ENCODE measurements at places on chromosomes 7 and 10.

DNA sequence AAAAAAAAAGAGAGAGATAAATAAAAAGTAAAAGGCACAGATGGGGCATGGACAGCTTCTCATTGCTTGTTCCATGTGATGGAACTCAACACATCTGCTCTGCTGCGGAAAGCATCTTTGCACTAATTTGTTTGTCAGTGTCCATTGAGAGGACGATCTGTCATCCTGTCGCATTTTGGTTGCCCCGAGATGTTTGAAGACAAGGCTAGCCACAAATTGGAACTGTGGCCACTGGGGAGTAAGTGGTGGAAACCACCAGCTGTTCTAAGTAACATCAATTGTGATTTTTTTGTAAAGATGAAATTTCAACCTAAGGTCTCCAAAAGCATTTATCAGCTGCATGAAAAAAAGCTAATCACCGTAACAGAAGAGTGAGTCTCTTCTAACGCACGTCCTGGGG is 312.7 kb downstream of the ADARB2 start:
- DNase-seq: no peak

- peak; percentile 85 for DNase-seq
Observed at GRCh38 chr7:23471106-23471859, 992 bp upstream of the IGF2BP3 start.

DNA sequence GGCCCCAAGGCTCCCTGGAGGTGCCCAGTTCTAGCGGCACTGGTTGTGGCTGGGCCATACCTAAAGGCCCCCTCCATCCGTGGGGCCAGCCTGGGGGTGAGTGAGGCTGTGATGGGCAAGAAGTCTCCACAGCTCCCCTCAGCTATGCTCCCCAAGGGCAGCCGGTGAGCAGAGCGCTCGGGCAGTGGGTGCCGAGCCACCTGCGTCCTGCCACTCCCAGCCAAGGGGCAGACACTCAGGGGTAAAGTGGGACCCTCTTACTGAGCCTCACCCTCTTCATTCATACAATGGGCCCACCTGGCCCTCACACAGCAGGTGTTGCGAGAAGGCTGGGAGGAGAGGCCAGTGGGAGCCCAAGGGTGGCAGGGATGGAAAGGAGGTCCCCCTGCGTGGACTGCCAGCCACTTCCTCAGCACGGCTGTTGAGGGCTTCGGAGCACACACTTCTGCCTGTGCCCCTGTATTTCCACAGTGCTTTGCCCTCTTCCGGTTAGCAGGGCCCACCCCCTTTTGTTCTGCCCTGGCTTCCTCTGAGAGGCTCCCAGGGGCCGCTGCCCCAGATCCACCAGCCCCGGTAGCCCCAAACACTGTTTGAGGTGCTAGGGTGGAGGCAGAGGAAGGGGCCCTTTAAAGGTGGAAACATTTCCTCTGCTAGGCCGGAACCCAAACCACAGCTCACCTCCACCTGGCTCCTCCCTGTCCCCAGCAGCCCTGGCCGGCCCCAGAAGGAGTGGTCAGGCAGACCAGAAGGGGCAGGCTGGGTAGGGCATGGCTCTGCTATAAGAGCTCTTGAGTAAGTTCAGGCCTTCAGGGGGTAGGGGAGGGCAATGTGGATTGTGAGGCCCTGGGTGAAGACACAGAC is 16.4 kb upstream of the C10orf105 start:
- DNase-seq: no peak

- DNase-seq: peak; percentile 22
Observed at GRCh38 chr7:28481091-28481926, 69.0 kb downstream of the CREB5 start.

DNA sequence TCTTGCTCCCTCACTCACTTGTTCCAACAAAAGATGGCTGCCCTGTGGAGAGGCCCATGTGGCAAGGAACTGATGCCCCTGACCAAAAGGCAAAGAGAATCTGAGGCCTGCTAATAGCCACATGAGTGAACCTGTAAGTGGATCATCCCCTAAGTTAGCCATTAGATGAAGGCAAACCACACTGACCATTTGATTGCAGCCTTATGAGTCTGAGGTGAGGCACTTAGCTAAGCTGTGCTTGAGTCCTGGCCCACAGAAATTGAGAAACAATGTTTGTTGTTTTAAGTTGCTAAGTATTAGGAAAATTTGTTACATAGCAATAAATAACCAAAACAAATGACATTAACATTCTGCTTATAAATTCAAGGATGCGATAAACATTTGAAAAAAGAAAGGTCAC is 100.1 kb upstream of the BET1 start:
- DNase-seq: no peak

DNA sequence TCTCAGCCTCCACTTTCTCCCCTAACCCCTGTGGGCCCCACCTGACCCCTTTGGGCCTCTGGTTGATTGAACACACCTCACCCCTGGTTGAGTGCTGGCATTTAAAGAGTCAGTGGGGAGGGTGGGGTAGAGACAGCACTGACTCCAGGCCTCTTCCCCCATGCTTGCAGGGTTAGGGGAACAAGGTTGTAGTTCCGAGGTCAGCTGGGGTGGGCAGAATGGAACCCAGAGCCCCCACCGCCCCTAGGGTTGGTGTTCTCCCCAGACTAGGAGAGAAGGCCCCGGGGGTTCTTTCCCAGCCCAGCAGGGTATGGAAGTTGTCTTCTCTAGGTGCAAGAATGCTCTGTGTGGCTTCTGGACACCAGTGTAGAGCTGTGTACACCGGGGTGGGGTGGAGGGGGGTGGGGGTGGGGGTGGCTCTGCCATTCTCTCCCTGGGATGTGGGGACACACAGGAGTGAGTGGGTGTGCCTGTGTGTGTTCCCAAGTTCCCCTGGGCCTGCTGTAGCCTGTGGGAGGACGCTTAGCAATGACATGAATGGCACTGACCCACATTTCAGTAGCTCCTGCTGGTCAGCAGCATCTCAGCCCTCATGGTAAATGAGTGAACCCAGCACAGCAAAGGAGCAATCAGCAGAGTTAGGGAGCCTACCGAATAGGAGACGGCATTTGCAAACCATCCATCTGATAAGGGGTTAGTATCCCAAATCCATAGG is 33.6 kb downstream of the PRF1 start:
- DNase-seq: no peak

DNA sequence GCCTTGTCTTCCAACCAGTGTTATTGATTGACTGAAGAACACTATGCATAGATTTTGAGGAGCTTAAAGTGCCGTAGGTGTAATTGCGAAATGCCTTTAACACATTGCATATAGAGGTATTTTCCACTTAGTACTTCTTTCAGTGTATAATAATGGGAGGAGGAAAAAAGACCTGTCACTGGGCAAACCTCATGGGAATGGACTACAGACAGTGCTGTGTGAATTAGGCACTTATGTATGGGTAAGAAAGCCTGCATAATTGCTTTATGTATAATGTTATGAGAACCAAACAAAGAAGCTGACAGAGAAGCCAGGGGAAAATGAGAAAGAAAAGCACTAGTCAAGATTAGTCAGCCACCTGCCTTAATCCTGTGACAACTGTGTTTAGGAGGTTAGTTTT is 12.4 kb upstream of the SCRN1 start:
- DNase-seq: no peak

GRCh38 chr10:13672548-13672947 is 85.8 kb downstream of the PRPF18 start:
- DNase-seq: no peak

DNA sequence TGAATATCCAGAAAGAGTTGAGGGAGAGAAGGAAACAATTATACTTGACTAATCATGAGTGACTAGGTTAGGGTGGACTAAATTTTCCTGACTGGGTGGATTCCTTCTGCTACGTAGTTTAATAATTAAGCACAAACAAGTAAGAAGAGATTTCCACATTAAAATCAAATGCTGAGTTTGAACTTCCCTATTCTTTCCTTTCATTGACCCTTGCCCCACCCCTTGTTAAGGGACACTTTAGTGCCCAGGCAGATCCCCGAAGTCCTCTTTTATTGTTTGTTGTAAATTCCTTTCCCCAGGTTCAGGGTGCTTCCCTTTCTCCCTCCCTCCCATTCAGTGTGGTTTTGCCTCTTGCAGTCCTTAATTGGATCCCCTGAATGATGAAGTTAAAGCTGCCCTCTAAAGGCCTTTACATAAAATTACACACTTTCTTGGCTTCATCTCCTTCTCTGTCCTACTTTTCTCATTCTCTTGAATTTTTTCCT is 8.8 kb upstream of the SPAM1 start:
- no peak for DNase-seq

- peak; percentile 19 for DNase-seq
Observed at GRCh38 chr10:20970708-20971107, 73.6 kb upstream of the NEBL start.

DNA sequence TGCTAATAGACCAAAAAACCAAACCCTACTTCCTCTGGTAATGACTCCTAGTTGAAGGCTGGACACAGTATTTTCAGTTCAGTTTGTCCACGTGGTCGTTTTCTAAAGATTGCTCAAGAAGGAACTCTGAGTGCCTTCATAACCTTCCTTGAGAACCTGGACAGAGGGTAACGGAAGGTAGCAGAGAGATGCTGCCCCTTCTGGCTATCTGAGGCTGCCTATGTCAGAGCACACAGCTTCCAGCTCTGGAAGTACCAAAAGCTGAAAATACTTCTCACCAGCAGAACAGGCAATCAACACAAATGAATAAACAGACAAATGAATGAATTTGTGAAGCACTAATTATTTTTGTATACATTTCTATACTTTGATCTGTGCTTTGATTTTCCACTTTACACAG is 85.2 kb downstream of the AMPH start:
- DNase-seq: no peak

- DNase-seq: no peak
Observed at GRCh38 chr10:27393961-27394360, 110.1 kb upstream of the RAB18 start.

DNA sequence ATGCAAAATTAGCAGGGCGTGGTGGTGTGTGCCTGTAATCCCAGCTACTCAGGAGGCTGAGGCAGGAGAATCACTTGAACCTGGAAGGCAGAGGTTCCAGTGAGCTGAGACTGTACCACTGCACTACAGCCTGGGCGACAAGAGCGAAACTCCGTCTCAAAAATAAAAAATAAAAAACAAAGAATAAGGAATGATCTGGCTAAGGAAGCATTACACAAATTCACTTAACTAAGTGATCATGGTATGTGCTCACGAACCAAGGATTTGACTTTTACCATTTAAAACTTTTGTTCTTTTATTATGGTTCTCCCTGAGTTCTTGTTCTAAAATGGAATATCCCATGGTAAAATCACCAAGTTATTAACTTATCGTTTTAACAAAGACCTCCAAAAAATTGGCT is 71.2 kb downstream of the SIRT1 start:
- no peak for DNase-seq

DNA sequence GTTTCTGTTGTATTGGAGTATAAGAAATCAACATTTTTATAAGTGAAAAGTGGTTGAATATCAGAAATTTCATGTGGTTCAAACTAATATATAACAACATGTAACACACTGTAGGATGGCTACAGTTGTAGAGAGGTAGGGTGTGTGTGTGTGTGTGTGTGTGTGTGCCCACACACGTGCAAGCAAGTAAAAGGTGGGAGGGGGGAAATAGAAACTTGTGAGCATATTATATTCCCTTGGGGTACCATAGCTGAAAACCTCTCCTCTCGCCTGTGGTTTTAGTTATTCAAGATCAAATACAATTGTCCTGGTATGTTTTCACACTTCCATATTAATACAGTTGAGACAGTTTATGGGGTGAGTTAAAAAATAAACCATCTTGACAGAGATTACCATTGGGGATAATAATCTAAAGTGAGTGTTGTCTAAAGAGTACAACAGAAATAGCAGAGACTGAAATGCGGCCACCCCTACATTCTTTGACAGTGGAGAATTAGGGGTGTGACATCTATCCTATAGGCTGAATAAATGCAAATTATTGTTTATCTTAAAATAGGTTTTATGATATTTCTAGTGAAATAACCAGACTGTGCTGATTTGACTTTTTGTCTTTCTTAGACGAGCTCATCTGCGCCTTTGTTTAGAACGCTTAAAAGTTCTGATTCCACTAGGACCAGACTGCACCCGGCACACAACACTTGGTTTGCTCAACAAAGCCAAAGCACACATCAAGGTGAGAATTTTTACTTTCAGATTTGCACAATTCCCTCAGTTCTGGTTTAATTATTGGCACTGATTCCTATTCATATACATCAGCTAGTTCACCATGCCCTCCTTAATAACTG is 25.9 kb downstream of the SMNDC1 start:
- DNase-seq: no peak

- DNase-seq: no peak
Observed at GRCh38 chr7:105493923-105494315, 28.2 kb downstream of the PUS7 start.

GRCh38 chr7:46664453-46664852 is 743.4 kb upstream of the IGFBP3 start:
- no peak for DNase-seq

- DNase-seq: no peak
Observed at GRCh38 chr10:111116762-111117445, 40.1 kb downstream of the ADRA2A start.

DNA sequence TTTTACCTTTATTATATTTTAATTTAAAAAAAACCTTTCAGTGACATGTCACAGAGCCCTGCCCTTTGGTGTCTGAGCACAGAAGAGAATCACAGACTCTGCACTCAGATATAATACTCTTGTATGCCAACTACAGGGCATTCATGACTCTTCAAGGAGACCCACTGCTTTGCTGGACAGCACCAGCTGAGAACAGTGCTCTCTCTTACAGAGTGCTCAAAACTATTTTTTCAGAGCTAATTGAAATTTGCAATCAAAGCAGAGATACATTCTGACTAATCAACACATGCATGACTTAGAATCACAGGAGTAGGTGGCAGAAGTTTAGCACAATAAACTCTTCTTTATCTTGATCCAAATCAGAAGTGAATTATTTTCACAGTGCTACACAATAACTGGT is 99.1 kb downstream of the OSBPL3 start:
- DNase-seq: no peak

DNA sequence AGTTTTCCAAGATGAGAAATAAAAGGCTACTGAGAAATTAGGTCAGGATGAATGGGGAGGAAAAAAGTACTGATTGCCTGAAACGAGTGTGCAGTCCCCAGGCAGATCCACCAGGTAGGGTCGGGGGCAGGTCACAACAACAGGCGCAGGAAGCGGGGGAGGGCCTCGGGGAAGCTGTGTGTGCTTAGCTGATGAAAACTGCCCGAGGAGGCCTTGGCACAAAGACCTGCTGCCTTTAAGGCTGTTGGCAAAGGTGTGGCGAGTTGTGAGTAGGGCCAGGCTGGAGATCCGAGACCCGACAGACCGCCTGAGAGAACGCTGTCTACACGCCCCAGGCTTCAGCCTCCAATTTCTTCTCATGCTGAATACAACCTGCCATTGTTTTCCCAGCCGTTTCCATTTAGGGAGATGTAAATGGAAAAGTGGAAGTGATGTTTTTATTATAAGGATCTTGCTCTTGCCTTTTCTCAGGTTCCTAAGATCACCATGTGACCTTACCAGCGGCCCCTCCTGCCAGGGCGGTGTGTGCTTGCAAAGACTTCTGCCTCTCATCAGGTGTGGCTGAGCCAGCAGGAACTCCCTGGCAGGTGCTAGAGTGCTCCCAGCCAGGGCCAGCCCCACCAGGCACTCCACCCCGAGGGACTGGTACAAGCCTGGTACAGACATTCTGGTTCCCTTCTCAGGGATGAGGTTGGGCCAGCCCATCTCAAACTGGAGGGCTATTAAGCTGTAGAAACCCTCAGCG is 60.8 kb downstream of the DLG5 start:
- DNase-seq: no peak

GRCh38 chr7:2863461-2864066 is 19.5 kb upstream of the GNA12 start:
- peak; percentile 85 for DNase-seq

- DNase-seq: no peak
Observed at GRCh38 chr7:88399036-88399435, 92.3 kb upstream of the STEAP4 start.

All from GM13977 (cell line).